HFFc6 (cell line): ENCODE measurements at places on chromosomes 3 and 15.

DNA sequence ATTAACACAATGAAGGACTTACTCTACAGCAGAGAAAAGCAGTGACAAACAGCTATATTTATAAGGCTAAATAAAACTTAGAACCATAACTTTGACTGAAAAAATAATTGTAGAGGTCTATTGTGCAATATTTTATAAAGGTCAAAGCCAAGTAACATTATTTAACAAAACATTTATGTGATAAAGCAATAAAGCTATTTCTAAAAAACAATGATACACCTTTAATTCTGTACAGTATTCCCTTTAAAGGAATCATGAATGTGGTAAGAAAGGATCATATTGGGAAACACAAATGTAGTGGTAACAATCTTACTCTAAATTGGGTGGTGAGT, 236.4 kb downstream of the ISL2 start:
- no peak for DNase-seq

GRCh38 chr3:126745760-126746394, 41.8 kb downstream of the CHCHD6 start:
- DNase-seq: no peak

- no peak for DNase-seq
Observed at GRCh38 chr3:78665776-78666469, 1101.9 kb downstream of the ROBO1 start.

GRCh38 chr15:35671197-35671596, 125.2 kb upstream of the DPH6 start:
- no peak for DNase-seq

GRCh38 chr3:59401924-59402323, 352.1 kb upstream of the CFAP20DC start:
- no peak for DNase-seq

- DNase-seq: no peak
Observed at GRCh38 chr3:187708696-187709095, 6.3 kb upstream of the RTP2 start.

DNA sequence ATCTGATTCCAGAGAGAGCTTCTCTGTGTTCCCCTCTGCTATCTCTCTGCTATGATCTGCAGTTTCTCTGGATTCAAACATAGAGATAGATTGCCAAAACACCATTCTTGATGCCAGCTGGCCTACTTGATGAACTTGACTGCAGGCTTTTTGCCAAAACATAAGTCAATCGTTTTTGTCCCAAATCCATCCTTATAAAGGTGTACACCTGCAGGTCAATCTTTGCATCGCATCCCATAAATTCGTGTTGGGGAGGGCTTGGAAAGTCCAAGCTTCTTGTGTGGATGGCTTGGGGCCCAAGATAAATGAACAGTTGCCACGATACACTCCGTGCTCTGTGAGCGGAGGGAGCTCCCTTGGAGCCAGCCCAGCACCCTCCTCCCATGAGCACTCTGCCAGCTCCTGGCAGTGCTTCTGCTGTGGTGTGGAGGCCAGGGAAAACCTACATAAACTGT, 2.7 kb downstream of the CERS3 start:
- no peak for DNase-seq

DNA sequence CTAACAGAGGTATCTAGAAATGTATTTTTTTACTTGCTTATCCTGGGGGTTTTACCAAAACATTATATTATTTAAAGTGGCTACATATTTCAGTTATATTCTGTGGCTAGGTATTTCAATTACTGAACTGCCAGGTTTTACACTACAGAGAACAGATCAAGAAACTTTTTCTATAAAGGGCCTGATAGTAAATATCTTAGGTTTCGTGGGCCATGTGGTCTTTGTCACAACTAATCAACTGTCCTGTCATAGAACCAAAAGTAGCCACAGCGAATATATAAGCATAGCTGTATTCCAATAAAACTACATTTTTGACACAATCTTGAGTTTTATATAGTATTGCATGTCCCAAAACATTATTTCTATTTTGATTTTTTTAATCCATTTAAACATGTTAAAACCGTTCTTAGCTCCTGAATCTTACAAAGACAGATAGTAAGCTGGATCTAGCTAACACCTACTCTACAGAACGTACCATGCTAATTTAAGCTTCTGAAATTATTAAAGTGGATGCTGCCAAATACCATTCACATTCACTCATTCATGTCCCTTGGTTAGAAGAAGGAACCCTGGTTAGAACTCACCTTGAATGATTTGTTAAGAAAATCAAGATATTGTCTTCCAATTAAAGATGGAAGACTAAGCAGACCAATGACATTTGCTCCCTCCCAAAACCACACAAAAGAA, 118.2 kb upstream of the TGFBR2 start:
- no peak for DNase-seq

DNA sequence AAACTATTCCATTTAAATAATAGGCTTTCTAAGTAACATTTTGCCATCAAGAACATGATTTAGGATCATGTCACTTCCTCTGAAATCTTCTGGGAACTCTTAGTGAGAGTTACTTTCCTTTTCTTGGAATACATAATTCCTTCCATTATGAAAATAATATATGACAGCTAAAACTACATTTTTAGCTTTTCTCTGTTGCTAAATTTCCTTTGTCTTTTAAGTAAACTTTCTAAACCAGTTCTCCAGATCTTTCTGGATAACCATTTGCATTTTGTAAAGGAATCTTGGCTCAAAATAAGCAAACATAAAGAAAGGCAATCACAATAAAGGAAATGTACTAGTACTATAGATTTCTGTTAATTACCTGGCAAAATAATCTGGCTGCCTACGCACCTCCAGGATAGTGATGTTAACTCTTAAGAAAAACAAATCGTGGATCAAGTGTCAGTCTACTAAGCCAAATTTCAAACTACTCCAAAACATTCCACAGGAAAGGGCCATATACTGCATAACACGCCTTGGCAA, 165.7 kb downstream of the ZNF385D start:
- DNase-seq: no peak

- DNase-seq: no peak
Observed at GRCh38 chr3:169448501-169448900, 215.0 kb downstream of the MECOM start.

GRCh38 chr3:146884721-146885120, 279.6 kb upstream of the PLSCR5 start:
- DNase-seq: no peak

DNA sequence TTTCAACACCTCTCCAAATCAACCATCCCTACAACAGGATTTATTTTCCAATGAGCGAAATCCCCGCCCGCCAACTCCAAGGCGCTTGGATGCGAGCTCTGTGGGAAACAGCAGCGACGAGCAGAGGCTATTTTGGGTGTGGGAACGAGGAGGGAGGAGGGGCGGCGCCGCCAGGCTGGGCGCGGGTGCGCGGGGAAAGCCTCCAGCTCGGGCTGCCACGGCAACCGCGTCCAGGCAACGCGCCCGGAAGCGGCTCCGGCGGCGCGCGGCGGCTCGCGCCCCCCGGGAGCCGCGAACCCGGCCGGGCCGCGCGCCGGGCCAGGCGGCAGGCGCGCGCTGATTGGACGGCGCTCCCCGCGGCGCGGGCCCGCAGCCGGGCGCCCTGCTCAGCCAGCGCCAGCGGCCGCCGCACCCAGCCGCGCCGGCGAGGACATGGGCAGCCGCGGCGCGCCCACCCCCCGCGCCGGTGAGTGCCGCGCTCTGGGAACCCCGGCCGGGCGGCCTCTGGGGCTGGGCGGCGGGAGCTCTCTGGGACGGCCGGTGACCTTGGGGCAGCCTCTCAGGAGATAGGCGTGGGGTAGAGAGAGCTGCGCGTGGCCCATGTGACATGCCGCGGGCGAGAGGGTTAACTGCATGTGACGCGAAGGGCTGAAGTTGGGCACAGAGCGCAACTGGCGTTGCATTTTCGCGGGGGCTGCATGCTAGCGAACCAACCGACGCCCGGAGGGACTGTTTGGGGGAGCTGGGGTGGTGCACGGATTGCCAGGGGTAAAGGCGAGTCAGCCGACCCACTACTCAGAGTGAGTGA, at the start of gene FAM81A:
Gene FAM81A, plus strand, starts transcription at position 370 of the 808 bp plus-strand sequence. CDS start 20,441 bp downstream, outside the sequence.
- peak; percentile 41 for DNase-seq

GRCh38 chr3:115989684-115990421, 366.5 kb downstream of the GAP43 start:
- DNase-seq: peak; percentile 88

GRCh38 chr3:42148982-42149432, 57.9 kb downstream of the TRAK1 start:
- DNase-seq: peak; percentile 51

- DNase-seq: peak; percentile 28
Observed at GRCh38 chr3:188126276-188126675, 27.7 kb upstream of the LPP start.

DNA sequence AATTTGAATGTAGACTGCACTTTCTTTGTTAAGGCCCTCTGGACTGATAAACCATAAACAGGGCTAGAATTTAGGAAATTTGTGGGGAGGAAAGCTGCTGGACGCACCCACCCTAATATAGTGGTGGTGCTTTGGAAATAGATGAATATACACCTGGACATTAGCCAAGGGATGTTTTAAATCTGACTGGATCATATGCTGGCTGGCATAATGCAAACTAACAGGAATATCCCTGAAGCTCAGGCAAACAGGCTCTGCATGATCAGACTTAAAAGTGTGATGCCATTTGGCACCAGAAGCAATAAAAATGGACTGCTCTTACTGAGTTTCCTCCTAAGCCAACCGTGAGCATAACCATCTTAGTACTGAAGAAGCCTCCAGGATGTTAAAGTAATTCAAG, 465.8 kb upstream of the ROBO1 start:
- DNase-seq: no peak

DNA sequence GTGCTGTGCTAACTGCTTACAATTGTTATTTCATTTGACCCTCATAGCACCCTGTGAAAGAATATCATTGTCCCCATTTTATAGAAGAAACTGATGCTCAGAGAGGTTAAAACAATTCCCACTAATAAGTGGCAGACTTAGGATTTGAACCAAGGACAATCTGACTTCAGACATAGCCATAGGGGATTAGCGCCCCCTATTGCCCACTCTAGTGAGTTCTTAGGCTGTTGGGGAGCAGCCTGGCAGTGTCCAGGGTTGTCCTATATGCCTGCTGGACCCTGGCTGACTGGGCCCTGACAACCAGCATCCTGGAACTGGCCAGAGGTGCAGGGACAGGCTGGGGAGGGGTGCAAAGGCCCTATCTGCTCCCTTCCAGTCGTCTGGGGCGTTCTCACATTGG, 15.4 kb downstream of the DPH3 start:
- peak; percentile 38 for DNase-seq

DNA sequence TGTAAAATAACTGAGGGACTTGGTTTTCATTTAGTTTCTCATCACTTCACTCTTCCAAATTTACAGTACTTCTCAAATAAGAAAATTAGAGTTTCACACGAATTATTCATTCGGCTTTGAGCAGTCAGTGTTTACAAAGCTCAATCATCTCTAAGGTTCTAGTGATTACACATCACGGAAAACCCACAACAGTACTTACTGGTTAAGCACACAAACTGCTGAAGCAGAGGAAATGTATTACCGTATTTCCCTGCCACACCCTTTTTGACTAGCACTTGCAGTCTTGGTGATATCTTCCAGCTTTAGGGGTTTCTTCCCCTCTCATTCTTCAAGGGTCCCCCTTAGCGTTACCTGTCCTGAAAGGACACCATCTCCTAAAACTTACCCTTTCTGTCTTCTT, 164.8 kb upstream of the CDIN1 start:
- no peak for DNase-seq

GRCh38 chr3:16072420-16073110, 101.9 kb upstream of the GALNT15 start:
- peak; percentile 46 for DNase-seq

- no peak for DNase-seq
Observed at GRCh38 chr15:52683580-52683979, 4.4 kb upstream of the ATOSA start.

DNA sequence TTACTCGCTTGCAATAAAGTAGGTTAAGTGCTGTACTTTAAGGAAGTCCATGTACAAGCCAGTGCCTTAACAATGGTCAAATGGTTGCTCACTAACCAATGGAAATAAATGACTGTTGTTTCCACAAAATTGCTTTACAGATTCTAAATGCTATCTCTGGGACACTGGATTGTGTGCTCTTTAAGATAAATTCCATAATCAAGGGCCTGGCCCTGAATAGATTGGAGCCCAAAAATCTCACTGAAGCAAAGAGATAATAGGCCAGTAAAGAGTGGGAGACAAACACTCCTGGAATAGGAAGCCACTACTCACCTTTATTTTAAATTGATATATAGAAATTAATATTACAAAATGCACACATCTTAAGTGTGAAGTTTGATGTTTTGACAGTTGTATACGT, 62.4 kb upstream of the GOLGA6B start:
- DNase-seq: no peak

- DNase-seq: no peak
Observed at GRCh38 chr3:151351219-151351618, 21.9 kb upstream of the P2RY13 start.

DNA sequence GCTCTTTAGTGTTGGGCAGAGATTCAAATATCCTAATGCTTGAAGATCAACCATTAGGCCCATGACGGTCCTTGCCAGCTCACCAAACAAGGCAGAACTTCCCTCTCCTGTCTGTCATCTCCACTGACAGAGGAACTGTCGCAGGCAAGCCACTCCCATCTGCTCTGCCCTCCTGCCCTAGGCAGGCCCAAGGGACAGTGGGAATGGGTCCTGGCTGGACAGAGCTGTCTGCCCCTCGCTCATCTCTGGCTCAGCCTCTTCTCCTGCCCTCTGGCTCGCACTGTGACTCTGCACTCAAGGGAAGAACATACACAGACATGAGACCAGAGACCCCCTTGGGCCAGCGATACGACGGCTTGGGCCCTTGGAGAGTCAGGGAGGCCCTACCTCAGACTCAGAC, 7.6 kb upstream of the MUSTN1 start:
- DNase-seq: no peak

DNA sequence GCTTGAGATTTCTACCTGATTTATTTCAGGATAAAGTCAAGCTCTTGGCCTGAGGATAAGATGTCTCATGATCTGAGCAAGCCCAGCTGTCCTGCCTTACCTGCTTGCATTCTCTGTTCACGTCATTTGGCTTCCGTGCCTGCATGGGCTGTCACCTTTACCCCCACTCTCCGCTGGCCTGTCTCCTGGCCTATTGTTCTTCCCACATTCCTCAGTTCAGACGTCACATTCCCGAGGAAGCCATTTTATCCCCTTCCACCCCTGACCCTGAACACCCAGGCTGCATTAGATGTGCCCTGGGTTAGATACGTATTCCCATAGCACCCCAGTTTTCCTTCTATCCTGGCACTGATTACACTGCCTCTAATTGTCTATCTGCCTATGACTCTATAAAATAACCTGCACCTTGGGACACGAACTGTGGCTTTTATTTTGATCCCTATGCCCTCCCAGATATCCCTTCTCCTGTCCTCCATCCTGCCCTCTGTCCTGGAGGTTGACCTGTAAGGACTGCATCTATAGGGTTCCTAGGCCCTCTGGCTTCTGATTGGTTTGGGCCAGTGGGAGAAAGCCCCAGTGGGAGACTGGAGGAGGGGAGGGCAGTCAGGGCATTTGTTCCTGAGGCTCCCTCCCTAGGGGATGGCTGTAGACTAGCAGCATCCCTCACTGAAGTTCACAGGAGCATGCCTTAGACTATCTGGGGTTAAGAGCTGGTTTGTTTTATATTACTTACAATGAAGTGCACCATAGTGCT, 19.2 kb upstream of the UBE2Q2 start:
- no peak for DNase-seq
